ENCODE measurements at places on chromosomes 1 and 21.

GRCh38 chr1:27049607-27050006, 37.0 kb upstream of the TENT5B start:
- no peaks in the 10 kb centered on the region for H3K27me3 ChIP-seq
- H3K4me1 ChIP-seq: peaks cover 12% of the 10 kb centered on the region
- H3K27ac ChIP-seq: no peak overlapping the region
- H3K36me3 ChIP-seq: no peaks in the 10 kb centered on the region
- no peak overlapping the region for H3K4me3 ChIP-seq
- no peak for DNase-seq

DNA sequence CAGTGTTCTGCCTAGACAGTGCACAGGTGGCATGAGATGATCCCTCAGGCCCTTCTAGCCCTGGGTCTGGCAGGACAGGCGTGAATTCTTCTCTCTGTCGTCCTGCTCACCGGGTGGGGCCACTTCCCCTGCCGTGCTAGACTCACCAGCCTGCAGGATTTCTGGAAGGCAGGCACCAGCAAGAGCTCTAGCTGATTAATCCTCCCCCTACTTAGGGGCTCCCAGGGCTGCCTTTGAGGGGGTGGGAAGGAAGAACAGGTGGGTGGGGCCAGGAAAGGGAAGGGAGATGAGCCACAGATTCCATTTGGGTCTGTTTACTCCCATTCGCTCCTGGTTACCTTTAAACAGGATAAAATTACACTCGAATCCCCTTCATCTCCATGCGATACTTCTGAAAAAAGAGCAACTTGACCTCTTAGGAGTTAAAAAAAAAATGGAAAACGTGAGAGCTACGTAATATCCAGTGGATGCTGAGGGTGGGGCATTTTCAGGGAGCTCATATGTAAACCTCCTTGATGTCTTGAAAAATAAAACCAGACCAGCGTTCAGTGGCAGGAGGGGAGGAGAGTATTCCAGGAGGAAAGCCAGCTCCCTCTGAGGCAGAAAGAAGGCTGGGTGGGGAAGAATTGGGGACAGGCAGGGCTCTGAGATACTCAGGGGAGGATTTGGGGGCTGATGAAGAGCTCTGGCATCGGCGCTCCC, 665.5 kb downstream of the PTPRU start:
- DNase-seq: no peak
- H3K27me3 ChIP-seq: peaks cover 13% of the 10 kb centered on the region
- H3K27ac ChIP-seq: no peak overlapping the region
- no peaks in the 10 kb centered on the region for H3K36me3 ChIP-seq
- H3K4me3 ChIP-seq: no peak overlapping the region

DNA sequence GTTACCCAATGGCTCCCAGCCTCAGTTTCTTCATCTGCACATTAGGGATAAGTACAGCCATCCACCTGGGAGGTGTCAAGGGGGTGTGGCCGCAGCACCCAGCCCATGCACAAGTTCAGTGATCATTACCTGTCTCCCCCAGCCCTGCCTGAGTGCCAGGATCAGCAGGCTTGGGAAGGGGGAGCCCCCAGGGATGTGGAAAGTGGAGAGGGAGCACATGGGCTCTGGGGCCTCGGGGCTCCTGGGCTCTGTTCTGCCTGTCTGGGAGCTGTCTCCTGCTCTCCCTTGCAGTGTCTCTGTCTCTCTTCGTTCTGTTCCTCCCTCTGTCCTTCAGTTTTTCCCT, 10.8 kb upstream of the PADI1 start:
- H3K4me3 ChIP-seq: no peak overlapping the region
- H3K36me3 ChIP-seq: peaks cover 2% of the 10 kb centered on the region
- no peak overlapping the region for H3K27ac ChIP-seq
- H3K27me3 ChIP-seq: peaks cover 5% of the 10 kb centered on the region

- DNase-seq: no peak
- no peaks in the 10 kb centered on the region for H3K36me3 ChIP-seq
- no peaks in the 10 kb centered on the region for H3K4me1 ChIP-seq
- H3K27me3 ChIP-seq: no peaks in the 10 kb centered on the region
Observed at GRCh38 chr1:70893381-70893780, 154.2 kb downstream of the PTGER3 start.

DNA sequence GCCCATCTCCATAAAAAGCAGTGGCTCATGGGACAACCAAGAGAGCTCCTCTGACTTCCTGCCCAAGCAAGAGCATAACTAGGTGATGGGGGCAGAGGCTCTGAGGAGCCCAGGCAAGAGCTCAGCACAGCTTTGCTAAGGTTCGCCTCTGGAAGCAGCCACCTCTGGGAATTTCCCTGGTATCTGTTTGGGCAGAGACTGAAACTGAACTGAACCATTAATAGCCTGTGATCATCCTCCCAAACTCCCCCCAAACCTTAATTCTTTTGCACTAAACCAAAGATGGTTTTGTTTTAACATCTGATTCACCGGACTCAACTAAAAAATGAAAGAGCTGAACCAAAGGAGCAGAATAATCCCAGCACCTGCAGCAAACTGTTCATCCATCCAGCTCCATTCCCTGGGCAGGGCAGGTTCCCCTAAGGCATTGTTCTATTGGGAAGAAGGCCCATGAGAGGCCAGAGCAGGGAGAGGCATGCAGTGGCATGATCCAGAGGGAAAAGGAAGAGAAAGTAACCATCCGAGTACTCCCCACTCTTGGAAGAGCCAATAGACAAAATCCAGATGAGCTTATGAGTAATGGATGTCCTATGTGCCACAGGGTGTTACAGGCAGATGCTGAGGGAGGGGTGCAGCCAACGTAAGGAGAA, 77.8 kb upstream of the KAZN start:
- H3K27ac ChIP-seq: no peak overlapping the region
- no peaks in the 10 kb centered on the region for H3K4me1 ChIP-seq
- peaks cover 14% of the 10 kb centered on the region for H3K27me3 ChIP-seq
- H3K4me3 ChIP-seq: no peak overlapping the region
- no peaks in the 10 kb centered on the region for H3K36me3 ChIP-seq

DNA sequence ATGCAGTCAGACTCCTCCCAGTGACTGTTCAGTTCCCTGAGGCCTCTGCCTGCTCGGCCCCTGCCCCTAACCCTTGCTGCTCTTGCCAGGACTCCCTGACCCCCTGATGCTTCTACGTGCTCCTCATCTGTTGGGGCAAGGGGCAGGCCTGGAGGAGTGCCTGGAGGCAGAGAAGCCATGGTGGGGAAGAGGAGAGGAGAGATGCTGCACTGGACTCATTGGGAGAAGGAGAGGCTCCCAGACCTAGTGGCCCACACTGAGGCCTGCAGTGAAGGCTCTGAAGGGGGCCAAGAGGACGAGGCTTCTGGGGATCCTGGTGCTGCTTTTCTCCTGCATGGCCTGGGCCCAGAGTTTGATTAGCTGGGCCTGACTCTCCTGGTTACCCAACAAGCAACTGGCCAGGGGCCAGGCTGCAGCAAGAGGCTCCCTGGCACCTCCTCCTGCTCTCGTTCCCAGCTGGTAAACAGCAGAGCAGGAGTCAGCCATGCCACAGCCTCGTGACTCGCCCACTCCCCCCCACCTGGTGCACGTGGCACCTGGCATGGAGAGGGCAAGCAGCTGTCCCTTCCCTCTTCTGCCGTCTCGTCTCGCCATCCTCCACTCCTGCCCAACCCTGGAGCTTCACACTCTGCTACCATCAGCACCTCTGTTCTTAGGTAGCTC, 847 bp upstream of the RORC start:
- H3K4me3 ChIP-seq: no peak overlapping the region
- no peak overlapping the region for H3K27ac ChIP-seq
- no peaks in the 10 kb centered on the region for H3K36me3 ChIP-seq
- peaks cover 26% of the 10 kb centered on the region for H3K27me3 ChIP-seq

DNA sequence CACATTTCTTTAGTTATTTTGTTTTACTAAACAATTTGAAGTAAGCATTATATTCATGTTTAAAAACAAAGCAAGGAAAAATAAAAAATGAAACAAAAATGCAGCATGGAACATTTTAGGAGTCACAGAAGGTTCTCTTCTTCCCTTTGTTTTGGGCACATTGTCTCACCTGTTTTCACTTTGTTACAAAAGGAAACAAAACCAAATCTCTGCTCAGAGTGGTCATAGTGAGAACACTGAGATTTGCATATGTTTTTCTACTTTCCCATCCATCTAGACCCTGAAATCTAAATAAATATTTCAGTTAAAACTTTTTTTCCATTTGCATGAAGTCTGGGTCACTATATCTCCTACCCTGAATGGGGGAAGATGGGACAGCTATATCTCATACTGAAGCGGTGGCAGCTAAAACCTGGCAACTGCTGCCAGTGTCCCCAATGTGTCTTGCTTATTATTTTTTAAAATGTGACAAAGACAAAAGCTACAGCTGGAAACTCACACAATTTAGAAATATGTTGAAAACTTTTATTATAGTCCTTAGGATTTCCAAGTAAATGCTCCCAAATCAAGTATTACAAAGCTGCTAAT, 3.5 kb downstream of the EXOC8 start:
- H3K27me3 ChIP-seq: no peaks in the 10 kb centered on the region
- no peak overlapping the region for H3K27ac ChIP-seq
- peaks cover 26% of the 10 kb centered on the region for H3K4me1 ChIP-seq
- DNase-seq: no peak
- H3K36me3 ChIP-seq: peaks cover 16% of the 10 kb centered on the region

GRCh38 chr1:33455539-33456501, 16.6 kb upstream of the ZSCAN20 start:
- peak; percentile 24 for DNase-seq
- peak overlapping the region; percentile 1 for H3K4me3 ChIP-seq
- peaks cover 2% of the 10 kb centered on the region for H3K27me3 ChIP-seq
- H3K4me1 ChIP-seq: peaks cover 21% of the 10 kb centered on the region

GRCh38 chr1:41670217-41670957, 185.9 kb upstream of the EDN2 start:
- no peaks in the 10 kb centered on the region for H3K27me3 ChIP-seq
- peaks cover 73% of the 10 kb centered on the region for H3K4me1 ChIP-seq
- no peak overlapping the region for H3K4me3 ChIP-seq
- no peak overlapping the region for H3K27ac ChIP-seq
- no peak for DNase-seq

DNA sequence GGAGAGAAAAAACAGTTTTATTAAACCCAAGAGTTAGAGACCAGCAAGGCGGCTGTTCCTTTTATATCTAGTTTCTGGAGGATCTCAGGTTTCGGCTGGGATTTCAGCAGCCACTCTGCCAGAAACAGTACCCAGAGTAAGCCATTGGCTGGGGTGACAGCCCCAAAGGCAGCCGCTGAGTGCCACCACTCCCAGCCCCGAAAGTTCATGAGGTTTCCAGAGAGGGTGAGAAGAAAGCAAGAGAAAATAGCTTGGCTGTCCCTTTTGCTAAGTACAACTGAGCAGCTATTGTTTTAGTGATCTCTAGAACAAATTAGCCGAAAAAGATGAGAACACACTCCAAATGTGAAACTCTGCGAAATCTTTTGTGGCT, 1.2 kb downstream of the SH3BGR start:
- no peaks in the 10 kb centered on the region for H3K4me1 ChIP-seq
- no peak for DNase-seq
- H3K27ac ChIP-seq: no peak overlapping the region
- no peak overlapping the region for H3K4me3 ChIP-seq
- no peaks in the 10 kb centered on the region for H3K27me3 ChIP-seq
- H3K36me3 ChIP-seq: no peaks in the 10 kb centered on the region

- no peak overlapping the region for H3K27ac ChIP-seq
- H3K36me3 ChIP-seq: no peaks in the 10 kb centered on the region
- no peak for DNase-seq
- H3K4me1 ChIP-seq: no peaks in the 10 kb centered on the region
- H3K27me3 ChIP-seq: no peaks in the 10 kb centered on the region
Observed at GRCh38 chr1:6330410-6330911, 63.1 kb downstream of the ACOT7 start.

- H3K4me3 ChIP-seq: no peak overlapping the region
- H3K4me1 ChIP-seq: peaks cover 2% of the 10 kb centered on the region
- no peak overlapping the region for H3K27ac ChIP-seq
- no peaks in the 10 kb centered on the region for H3K36me3 ChIP-seq
- no peaks in the 10 kb centered on the region for H3K27me3 ChIP-seq
Observed at GRCh38 chr1:25008192-25008485, 78.1 kb upstream of the RUNX3 start.

DNA sequence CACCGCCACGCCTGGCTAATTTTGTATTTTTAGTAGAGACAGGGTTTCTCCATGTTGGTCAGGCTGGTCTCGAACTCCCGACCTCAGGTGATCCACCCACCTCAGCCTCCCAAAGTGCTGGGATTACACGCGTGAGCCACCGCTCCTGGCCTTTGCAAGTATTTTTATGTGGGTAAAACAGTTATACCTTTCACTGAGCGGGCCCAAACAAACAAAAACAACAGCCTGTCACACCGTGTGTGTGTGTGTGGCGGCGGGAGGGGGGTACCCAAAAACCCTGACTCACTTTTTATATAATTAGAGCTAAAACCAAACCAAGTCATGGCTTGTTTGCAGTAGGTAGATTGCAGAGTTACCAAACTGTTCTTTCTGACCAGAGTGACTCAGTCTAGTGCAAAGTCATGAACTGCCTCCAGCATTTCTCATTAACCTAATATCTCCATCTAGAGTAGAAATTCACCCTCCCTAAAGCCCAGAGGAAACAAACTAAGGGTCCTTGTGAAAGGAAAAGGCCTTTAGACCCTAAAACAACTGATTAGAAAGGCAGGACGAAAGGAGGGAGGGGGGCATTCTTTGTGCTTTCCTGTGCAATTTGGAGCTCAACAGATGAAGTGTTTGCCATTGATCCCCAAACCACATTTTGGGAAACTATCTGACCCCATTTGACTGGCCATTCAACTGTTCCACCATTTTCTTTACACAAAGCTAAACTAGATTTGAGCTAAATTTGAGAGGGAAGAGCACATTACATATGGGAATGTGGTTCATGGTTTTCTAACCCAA, 181.0 kb downstream of the DHRS3 start:
- no peak for DNase-seq
- H3K4me3 ChIP-seq: no peak overlapping the region
- peaks cover 37% of the 10 kb centered on the region for H3K36me3 ChIP-seq
- no peaks in the 10 kb centered on the region for H3K27me3 ChIP-seq
- H3K4me1 ChIP-seq: peaks cover 26% of the 10 kb centered on the region

GRCh38 chr1:52814465-52814864, 28.1 kb upstream of the ZYG11A start:
- peaks cover 20% of the 10 kb centered on the region for H3K36me3 ChIP-seq
- H3K27ac ChIP-seq: no peak overlapping the region
- DNase-seq: no peak
- H3K4me3 ChIP-seq: no peak overlapping the region

GRCh38 chr1:245154429-245155271, at the start of gene KIF26B:
Gene KIF26B (plus strand): TSS chr1:245154985. CDS start chr1:245155425, 440 bp downstream.
- peak; percentile 12 for DNase-seq
- peaks cover 19% of the 10 kb centered on the region for H3K27me3 ChIP-seq
- peaks cover 1% of the 10 kb centered on the region for H3K36me3 ChIP-seq
- peaks cover 16% of the 10 kb centered on the region for H3K4me1 ChIP-seq
- peak within 1 kb of the TSS; percentile 84 for H3K4me3 ChIP-seq

Data from memory B cell (primary cell).